ENCODE measurements at places on chromosomes 2 and 18.

- peak; percentile 6 for DNase-seq
Observed at GRCh38 chr2:25877431-25878360, 591 bp downstream of the ASXL2 start.

GRCh38 chr2:88582030-88582429 is 45.2 kb downstream of the EIF2AK3 start:
- no peak for DNase-seq

DNA sequence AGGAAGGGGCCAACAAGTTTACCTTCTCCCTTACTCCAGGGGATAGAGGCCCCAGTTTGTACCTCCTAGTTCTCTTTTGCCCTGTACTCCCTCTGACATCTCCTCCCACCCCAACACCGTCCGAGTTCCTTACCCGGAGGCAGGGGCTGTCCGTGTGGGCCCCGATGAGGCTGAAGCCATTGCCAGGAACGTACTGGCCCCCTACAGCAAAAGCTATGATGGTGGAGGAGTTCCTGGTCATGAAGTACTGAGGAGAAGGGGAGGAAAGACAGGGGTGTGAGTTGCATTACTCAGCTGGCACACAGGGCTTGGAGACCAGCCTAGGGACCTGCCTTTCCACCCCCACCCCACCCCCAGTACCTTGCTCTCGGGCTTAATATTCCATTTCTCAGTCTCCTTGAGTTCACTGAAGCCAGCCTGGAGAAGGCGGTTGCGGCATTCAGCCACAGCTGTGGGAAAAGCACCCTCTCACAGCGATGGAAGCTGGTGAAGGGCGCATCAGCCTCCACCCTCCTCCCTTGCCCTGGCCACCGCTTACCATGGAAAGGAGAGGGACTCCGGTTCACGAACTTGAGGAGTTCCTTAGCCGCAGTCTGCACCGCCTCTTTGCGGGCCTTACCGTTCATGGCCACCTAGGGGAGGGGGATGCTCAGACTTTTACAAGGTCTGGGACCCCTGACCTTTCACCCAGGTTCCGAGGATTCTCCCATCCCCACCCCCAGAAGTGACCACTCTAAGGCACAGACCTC is 1.0 kb downstream of the DNPEP start:
- no peak for DNase-seq

DNA sequence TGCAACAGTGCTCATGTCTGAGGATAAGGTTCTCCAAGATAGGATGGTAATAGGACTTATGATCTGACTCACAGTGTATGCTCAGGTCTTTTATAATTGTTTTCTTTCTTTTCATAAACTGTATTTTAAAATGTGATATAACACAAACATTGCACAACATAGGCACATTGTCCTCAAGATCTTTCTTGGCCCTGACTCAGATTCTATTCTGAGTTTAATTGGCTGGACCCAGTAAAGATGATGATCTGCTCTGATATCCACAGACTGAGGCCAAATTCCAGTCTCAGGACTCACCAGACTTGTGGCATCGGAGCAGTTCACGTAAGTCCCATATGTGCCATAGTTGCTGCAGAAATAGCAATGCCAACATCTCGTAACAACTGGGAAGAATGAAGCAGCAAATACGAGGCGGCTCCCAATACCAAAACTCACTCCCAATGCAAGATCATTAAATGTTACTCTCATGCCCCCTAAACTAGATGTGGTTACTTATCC is 448.9 kb upstream of the SLC14A2 start:
- peak; percentile 83 for DNase-seq

- no peak for DNase-seq
Observed at GRCh38 chr2:73944714-73945113, 18.0 kb downstream of the DGUOK start.

- peak; percentile 53 for DNase-seq
Observed at GRCh38 chr2:119694845-119695521, 16.0 kb downstream of the TMEM177 start.

DNA sequence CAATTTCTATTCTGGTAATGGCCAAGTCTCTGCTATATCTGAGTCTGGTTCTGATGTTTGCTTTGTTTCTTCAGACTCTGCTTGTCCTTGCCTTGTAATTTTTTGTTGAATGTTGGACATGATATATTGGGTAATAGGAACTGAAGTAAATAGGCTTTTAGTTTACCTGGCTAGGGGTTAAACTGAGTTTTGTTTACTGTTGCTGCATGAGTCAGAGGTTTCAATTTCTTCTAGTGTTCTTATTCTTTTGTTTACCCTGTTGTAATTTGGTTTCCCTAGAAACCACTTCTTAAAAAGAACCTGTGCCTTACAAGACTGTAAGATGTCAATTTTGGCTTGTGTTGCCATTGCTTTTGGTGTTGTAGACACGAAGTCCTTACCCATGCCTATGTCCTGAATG is 285.0 kb upstream of the KCNH7 start:
- DNase-seq: no peak

GRCh38 chr18:37665346-37665745 is 99.7 kb upstream of the CELF4 start:
- no peak for DNase-seq

DNA sequence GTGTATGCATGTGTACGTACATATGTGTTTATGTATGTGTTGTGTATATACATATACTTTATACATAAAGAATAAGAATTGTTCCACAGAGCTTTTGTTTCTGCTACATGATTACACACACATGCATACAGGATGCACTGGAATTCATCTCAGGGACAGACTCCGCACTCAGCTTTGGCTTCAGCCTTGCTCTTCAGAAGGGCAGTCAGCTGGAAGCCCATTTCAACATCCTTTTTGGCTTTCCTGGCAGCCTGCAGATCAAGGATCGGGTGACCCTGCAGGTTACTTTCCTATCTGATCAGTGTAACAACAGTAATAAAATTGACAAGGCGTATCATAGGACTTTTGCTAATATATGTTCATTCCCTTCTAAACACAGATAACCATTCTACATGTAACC is 144.1 kb upstream of the COPS8 start:
- no peak for DNase-seq

DNA sequence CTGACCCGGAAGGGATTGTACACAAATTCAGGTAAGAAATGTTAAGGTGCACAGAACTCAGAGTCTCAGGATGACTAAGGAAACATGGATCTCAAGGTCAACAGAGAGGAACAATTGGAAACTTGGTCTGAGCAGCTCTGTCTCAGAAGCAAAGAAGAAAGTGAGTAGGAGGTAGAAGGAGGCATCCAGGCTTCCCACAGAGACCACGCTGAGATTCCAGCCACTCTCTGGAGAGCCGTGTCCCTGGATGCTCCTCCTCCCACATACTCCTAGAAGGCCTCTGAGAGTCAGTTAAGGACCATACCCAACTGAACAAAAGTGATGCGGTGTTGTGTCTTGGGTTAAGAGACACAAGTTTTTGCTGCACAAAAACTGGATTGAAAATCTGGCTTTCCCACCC is 8.6 kb upstream of the PLB1 start:
- no peak for DNase-seq

DNA sequence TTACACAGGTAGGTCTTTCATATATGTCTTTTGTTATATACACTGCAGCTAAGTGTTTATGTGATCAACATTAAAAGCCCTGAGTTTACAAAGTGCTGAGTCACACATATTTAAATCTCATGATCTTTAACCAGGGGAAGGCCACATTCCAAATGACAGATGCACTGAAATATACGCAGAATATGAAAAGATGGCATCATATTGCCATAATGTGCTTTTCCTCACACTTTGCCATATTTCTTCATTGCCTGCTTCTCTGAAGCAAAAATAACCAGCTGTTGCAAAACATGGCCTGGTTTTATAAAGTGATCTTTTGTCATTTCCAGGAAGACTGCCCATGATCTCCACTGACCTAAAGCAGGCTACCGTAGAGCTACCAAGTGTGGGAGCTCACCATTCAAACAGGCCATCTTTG is 93.5 kb upstream of the MAPRE2 start:
- no peak for DNase-seq

GRCh38 chr2:227864161-227864756 is 7.2 kb upstream of the DAW1 start:
- peak; percentile 49 for DNase-seq

- DNase-seq: no peak
Observed at GRCh38 chr2:23772684-23773083, 154.2 kb downstream of the ATAD2B start.

DNA sequence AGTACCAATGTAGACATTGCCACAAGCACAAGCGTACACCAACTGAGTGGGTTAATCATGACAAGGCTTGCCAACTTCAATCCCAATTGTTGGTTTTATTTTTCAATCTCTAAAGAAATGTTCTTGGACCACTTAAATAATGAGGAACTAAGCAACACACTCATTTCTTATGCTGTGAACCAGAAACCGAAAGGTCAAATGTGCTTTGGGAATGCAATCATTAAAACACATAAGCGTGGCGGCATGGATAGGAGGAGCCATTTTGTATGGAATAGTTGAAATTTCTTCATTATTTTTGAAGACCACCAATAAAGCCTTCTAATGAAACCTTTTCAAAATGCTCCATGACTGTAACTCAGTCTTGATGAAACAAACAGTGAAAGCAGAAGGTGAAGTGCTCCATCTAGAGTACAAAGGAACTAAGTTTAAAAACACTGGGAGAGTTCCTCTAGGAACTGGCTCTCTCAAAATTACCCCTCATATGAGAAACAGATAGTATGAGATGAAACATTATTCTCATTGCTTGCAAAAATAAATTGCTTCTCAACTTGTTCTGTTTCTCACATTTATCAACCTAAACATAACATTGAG is 113.2 kb upstream of the CHST9 start:
- DNase-seq: no peak

GRCh38 chr2:128354161-128354560 is 35.5 kb upstream of the HS6ST1 start:
- DNase-seq: no peak

- DNase-seq: peak; percentile 39
Observed at GRCh38 chr2:120793682-120794403, 58.2 kb downstream of the GLI2 start.

GRCh38 chr2:188668017-188668680 is 306.0 kb upstream of the COL3A1 start:
- DNase-seq: peak; percentile 92

DNA sequence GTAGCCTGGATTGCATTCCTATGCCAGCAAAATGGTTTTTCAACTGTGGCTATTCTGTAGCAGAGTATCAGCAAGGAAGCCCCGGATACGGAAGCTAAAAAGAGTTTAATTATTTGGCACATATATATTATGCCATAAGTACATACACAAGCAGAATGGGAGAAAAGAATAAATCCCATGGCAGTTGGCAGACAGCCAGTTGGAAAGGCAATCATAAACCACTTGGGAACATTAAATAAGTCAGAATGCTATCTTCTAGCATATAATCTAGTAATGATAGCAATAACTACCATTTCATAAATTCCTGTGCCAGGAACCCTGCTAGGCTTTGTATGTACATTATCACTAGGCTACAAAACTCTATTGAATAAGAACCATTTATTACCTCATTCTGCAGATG is 26.0 kb downstream of the GALNT5 start:
- no peak for DNase-seq

GRCh38 chr2:61816480-61817355 is 37.1 kb downstream of the FAM161A start:
- no peak for DNase-seq

DNA sequence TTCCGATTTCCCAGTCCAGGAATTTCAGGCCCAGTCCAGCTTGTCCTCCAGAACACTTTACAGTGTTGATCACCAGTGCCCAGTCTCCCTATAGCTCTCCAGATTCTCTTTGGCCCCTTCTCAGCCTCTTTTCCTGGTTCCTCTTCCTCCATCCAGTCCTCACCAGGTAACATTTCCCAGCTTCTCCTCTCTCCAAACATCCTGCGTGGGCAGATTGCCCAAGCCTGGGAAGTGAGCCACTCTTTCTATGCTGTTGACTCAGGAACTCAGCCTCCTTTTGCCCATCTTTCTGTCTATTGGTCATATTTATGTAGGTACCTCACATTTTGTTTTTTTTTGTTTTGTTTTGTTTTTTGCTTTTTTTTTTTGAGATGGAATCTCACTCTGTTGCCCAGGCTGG is 109.4 kb downstream of the LYPD1 start:
- no peak for DNase-seq

DNA sequence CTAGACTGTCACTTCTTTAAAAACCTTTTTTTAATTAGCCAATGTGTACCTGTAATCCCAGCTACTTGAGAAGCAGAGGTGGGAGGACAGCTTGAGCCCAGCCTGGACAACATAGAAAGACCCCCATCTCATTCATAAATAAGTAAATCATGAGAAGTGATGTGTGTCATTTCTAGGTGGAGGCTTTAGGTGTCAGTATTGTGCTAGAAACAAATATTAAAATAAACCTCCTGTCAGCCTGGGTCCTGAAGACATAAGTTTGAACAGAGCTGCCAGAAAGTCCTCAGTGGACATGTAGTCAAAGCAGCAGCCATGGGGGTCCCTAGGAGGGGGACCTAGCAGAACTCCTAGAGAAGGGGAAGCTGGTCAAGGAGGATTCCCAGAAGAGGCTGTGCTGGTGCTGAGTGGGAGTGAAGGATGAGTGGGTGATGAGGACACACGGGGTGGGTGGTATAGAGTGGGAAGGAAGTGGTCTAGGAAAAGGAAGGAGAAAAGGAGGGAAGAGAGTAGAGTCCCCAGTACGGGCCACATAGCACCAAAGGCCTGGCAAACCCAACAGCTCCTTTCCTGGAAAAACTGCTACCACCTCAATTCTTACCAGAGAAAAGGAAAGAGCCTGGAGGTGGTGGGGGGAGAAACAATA is 316.6 kb upstream of the NCKAP5 start:
- DNase-seq: no peak

- no peak for DNase-seq
Observed at GRCh38 chr2:240586919-240587800, 626 bp downstream of the CAPN10 start.

- no peak for DNase-seq
Observed at GRCh38 chr18:56083523-56084287, 495.7 kb upstream of the TCF4 start.

DNA sequence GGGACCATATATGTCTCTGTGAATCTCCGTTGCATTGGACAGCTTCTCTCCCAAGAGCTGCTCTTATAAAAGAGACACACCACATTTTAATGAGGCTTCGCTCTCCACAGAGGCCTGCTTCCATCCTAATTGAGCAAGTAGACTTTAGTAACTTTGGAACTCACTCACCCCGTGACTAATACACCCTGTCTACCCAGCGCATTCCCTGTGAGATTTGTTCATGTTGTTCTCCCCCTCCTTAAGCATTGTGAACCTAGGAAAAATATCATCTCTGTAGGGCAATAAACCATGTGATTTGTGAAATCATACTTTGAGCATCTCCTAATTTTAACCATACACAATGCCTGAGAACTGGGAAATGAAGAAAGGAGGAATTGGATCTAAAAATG is 56.9 kb downstream of the MCFD2 start:
- peak; percentile 72 for DNase-seq

- peak; percentile 94 for DNase-seq
Observed at GRCh38 chr2:42959234-42960001, 167.0 kb upstream of the HAAO start.

DNA sequence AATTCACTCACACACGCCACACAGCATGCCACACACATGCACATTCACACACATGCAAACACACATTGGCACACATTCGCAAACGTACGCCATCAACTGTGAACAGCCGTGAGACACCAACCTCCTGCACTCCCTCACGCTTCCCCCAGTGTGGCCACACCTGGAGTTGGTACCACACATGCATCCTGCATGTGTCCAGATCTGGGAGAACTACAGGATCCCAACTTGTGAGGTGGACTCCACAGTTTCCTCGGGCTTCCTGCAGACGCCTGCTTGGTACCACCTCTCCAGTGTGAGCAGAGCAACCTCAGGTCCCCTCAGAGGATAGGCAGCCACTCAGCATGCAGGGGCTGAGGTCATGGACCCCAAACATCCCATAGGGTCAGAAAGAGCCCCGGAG is 239.0 kb downstream of the EIPR1 start:
- DNase-seq: no peak

Data from fibroblast of the conjunctiva (primary cell).